Posterior vena cava (tissue), 2 donors: ENCODE measurements at places on chromosomes 7 and 10. TPM values are rescaled to one million over a fixed set of nuclear protein-coding genes. Genes with fewer than 3 reads are reported as not detected.

Gene ZNF438
- 12.4 TPM for total RNA-seq

Gene GPC2
- total RNA-seq, result 1.2 TPM

GRCh38 chr10:59093461-59093860 is 83.0 kb upstream of the PHYHIPL start:
- no peak for DNase-seq

DNA sequence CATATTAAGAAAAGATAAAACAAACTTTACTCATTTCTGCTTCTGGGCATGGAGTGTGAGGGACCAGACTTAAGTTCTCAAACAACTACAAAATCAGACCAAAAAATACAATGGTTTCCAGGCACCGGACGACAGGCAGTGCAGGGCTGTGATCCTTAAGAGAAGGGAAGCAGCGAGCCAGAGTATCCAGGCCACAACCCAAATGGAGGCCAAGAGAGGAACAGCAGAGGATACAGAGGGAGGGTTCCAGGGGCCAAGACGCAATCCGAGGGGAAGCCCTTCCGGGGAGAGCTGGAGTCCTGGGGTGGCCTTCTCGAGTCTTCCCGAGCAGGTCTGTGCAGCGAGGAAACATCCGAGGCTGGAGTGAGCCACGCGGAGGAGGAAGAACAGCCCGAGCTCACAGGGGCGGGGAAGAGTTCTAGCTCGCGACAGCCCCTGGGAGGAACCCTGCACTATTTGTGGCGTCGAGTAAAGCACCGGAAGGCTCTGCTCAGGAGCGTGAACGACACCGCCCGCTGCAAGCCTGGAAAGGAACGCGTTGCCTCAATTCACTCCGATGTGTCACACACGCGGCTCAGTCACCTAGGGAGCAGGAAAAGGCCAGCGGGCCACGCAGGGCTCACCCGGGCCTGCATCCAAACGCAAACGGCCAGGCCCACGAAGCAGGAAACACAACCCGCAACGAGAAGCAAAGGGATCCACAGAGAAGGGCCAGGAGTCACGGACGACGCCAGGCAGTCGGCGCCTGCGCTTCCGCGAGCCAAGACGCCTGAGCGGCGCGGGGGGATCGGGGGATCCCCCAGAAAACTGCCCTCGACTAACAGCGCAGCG is 933 bp upstream of the RNF32 start:
- peak; percentile 83 for DNase-seq

Gene LRIT1
- not detected for total RNA-seq

Gene GPR85
- 1.2 TPM for total RNA-seq

- no peak for DNase-seq
These were observed at the start of gene PNLIP for GRCh38 chr10:116545756-116546155. Gene PNLIP (plus strand): TSS chr10:116545931. CDS start chr10:116546093, 162 bp downstream.

Gene MRPL43
- total RNA-seq, result 53.9 TPM

Gene MMD2
- not detected for total RNA-seq

DNA sequence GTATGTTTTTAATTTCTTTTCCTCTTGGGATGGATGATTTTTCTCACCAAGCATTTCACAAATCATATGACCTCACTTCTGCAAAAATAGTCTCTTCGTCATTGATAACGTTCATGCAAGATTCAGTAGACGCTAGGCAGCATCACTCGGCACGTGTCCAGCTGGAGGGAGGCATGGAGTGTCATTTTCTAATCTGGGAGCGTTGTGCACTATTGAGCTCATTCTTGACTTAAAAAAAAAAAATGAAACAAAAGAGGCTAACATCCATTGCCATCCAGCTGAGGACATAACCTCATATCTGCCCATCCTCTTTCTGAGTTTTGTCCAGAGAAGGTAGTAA is 56.2 kb downstream of the COL17A1 start:
- peak; percentile 95 for DNase-seq

Gene AGAP9
- total RNA-seq, result 5.8 TPM

GRCh38 chr10:24826009-24826408 is 102.3 kb upstream of the ARHGAP21 start:
- DNase-seq, result no peak

Gene AKR1B15
- 0.29 TPM for total RNA-seq
